Hematopoietic multipotent progenitor cell treated with erythropoietin and hydrocortisone succinate and interleukin-3 and kit ligand, for 17 days (in vitro differentiated cells): ENCODE measurements at places on chromosomes 12 and 14.

DNA sequence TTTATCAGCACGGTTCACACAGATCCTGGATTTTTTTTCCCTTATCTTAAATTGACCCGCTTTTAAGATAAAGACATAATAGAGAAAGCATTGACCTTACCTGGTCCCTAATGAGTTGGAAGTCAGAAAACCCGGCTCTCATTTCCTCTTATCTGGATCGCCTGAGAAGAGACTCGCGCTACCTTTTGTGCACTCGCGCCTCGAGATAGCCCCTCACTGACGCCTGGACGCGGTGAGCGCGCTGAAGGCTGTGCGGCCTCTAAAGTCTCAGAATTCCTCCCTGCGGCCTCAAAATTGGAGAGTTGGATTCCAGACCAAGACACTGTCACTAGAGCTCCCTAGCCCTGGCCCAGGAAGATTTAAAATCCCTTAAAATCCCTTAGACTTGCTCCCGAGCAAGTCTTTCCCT is 7.0 kb downstream of the NKX2-1 start:
- DNase-seq = no peak

DNA sequence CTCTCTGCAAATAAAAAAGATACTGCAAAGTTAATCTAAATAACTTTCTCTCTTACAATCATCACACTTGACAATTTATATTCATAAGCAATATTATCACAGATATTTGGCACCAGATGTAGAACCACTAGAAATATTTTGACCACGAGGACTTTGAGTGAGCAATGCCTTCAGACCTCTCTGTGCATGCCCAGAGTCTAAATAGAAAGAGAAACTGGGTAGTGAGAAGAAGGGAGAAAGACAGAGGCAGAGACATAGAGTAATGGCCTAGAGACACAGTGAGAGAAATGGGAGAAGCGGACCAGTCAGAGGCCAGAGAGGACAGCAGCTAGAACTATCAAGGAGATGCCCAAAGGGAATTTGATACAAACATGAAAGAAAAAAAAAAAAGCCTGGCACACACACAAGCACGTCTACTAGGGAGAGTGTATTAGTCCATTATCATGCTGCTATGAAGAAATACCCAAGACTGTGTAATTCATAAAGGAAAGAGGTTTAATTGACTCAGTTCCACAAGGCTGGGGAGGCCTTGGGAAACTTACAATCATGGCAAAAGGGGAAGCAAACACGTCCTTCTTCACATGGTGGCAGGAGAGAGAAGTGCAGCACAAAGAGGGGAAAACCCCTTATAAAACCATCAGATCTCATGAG is 41.1 kb downstream of the BMP4 start:
- no peak for DNase-seq

- DNase-seq = no peak
These were observed 7.5 kb upstream of the NPFF start for GRCh38 chr12:53514628-53515290.

DNA sequence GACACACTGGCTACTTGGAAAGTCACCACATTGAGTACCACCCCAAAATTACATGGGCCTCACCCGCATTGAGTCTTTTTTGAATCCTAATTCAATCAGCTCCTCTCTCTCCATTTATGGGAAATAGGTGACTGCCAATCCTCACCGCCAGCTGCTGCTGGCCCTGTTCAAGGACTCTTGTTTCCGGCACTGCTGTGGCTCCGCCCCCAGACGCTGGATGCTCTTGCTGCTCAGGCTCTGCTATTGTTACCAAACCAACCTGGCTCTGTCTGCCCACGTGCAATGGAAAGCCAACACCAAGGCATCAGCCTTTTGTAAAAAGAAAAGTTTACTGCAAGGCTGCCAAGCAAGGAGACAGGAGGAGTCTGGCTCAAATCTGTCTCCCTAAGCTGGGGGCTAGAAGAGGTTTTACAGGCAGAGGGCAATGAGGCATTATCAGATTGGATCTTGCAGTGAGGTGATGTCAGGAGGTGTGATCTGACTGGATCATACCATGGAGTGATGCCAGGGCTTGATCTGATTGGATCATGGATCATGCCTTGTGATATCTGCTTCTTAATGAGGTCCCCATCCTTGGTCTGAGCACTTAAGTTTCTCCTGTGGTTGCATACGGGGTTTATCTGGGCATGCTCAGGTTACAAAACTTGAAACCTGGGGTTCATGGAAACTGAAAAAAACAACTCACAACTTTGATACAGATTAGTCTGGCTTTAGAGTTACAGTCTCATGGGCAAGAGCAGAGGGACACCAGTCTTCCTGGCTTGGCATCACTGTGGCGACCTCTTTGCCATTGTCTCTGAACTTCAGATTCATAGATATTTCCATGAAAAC is 117.1 kb upstream of the SLC35F4 start:
- no peak for DNase-seq

DNA sequence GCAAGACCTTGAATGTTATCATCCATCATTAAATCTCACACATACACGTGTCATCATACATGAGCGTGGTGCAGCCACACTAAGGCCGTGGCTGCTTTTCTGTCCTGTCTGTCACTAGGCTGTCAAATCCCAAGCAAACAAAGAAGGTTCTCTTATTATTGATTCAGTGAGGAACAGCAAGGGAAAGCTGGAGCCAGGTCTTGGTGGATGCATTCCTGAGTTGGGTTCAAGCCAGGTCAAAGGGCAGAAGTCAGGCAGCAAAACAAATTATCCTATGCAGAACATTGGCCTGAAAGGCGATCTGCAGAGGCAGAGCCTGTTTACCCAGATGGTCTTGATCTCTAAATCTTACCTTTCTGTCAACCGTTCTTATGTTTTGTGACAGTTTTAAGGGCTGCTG is 252.3 kb downstream of the NEDD1 start:
- DNase-seq = no peak

GRCh38 chr12:77682488-77682887 is 148.2 kb upstream of the NAV3 start:
- no peak for DNase-seq

- peak; percentile 59 for DNase-seq
These were observed 22.8 kb downstream of the APOBEC1 start for GRCh38 chr12:7642876-7643309.

- DNase-seq = no peak
These were observed 21.2 kb downstream of the GNG2 start for GRCh38 chr14:51881636-51882035.

DNA sequence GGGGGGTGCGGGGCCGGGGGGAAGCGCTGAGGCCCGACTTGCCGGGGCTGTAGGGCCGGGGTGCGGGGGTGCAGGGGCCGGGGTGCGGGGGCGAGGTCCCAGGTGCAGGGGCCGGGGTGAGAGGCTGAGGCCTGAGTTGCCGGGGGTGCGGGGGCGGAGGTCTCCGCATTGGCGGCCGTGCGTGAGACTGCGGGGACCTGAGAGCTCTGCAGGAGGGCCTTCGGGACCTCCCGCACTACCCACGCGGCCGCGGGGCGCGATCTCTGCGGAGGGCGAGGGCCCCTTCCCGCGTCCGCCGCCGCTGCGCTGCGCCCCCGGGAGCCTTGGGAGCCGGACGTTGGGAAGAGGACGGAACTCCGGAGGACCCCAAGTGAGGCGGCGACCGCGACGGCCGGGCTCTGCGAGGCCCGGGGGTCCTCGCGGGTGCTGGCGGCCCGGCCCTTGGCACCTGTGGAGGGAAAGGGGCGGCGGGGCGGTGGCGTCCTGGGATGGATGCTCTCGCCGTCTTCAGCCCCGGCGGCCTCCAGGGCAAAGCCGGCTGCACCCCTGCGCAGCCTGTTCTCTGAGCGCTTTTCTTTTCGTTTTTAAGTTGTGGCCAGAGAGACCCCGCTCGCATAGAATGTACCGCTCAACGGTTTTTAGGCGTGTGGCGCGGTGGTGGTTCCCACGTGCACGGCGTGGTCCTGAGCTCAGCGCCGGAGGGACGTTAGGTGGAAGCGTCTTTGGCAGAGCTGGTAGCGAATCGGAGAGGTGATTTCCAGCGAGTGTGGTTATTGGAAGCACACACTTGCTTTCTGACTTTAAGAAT is 1.3 kb downstream of the PIWIL1 start:
- DNase-seq = no peak

DNA sequence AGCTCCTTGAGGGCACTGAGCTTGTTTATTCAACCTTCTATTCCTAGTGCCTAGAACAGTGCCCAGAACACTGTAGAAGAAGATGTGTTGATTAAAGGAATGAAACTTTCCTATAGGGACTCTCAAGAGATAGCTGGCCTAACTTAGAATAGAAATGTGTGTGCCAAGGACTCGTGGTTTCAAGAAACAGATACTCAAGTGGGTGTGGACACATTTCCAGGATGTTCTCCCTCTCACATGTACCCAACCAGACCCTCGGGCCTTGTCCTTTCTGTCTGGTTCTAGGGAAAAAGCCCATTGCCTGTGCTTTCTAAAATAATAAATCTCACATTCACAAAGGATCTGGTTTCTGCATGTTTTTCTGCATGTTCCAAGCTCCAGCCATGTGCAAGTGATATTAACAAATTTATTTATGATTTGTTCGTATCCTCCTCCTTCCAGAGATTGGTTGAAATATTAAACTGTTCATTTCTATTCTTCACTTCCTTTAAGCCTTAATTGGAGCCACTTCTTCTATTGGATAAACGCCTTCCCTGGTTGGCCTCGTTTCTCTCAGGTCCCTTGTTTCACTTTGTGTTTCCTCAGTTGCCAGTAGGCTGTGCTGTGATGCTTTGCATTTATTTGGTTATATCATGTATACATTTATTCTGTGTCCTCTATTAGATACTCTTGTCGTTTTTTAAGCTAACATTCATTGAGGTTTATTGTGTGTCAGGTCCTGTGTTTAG is 89.8 kb downstream of the CRADD start:
- DNase-seq = no peak

DNA sequence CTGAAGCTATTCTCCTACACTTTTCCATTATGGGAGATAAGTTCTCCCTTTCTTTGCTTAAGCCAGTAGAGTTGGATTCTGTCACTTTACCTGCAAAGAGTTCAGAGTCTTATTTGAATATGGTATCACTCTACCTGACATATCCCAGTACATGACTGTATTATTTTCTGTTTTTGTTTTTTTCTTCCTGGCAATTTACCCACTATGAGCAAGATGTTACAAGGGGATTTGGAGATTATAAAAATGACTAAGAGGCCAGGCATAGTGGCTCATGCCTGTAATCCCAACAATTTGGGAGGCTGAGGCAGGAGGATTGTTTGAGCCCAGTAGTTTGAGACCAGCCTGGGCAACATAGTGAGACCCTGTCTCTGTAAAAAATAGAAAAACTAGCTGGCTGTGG is 46.4 kb upstream of the CHST11 start:
- DNase-seq = no peak

GRCh38 chr12:52087961-52088820 is 8.7 kb downstream of the SMIM41 start:
- DNase-seq = no peak
